ENCODE measurements at places on chromosomes 12 and 14.

DNA sequence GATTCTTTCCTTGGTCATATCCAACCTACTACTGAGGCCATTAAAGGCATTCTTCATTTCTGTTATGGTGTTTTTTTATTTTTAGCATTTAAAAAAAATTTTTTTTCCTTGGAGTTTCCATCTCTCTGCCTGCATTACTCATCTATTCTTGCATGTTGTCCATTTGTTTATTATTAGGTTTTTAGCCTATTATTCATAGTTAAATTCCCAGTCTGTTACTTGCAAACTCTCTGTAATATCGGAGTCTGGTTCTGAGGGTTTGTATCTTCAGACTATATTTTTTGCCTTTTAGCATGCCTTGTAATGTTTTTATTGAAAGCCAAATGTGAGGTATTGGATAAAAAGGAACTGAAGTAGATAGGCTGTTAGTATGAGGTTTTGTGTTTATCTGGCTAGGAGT, 284.3 kb downstream of the FUT8 start:
- no peak for DNase-seq

GRCh38 chr14:22289570-22289969, 299.5 kb downstream of the DAD1 start:
- no peak for DNase-seq

DNA sequence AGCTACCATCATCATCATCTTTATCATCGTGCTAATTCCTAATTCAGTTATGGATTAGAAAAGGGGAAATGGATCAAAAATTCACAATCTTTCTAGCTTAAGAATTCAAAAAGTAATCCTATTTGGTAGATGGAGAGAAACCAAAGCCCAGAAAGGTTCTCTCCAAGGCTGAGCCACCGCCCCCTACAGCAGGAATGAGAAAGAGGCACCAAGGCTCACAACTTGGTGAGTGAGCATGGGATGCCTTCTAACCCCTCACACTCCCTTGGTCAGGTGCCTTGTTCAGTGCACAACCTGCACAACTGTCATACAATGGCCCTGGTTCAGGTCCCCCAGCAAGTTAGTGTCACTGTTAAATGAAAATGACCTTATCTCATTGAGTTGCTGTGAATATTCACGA, 171.5 kb downstream of the ANO2 start:
- DNase-seq, result no peak

DNA sequence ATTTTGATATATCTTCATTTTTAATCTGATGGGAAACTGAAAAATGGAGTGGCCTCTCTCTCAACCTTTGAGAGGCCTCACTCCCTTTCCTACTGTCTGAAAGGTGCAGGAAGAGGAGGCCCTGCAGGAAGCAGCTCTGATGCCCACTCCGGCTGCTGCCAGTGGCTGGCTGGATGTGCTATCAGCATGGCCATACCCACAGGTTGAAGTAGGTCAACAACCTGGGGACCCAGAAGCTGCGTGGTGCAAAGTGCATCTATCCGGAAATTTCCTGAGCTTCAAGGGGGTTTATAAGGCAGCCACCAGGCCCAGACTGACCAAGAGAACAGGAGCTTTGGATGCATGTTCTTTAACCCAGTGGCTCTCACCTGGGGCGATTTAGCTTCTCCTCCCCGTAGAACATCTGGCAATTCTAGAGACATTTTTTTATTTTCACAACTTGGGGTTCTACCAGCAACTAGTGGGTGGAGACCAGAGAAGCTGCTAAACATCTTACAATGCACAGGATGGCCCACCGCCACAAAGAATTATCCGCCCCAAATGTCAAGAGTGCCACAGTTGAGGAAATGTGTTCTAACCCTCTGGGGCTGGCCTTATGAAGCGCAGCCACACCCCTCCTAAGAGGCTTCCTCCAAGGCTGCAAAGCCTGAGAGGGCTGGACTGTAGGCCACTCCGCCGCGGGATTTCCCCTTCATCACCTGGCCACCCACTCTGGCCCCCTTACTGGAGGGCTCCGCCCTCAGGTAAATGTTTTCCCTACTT, 8.2 kb upstream of the BATF start:
- no peak for DNase-seq

GRCh38 chr12:124506145-124506831, 61.1 kb downstream of the NCOR2 start:
- no peak for DNase-seq
